GM18507 (cell line): ENCODE measurements at places on chromosomes 2 and 18.

- no peak for DNase-seq
These were observed 87.4 kb downstream of the NCKAP5 start for GRCh38 chr2:133480707-133481429.

GRCh38 chr2:191686729-191687128 lies 8.8 kb downstream of the NABP1 start:
- DNase-seq = no peak

- DNase-seq = no peak
These were observed 96.7 kb downstream of the PMAIP1 start for GRCh38 chr18:59996370-59996966.

- no peak for DNase-seq
These were observed 89.2 kb upstream of the COL5A2 start for GRCh38 chr2:189268763-189269162.

GRCh38 chr18:46042571-46043123 lies 29.4 kb downstream of the PSTPIP2 start:
- DNase-seq = no peak

GRCh38 chr18:37272226-37272625 lies 293.4 kb downstream of the CELF4 start:
- no peak for DNase-seq

- no peak for DNase-seq
These were observed 141.7 kb downstream of the RBM43 start for GRCh38 chr2:151120011-151120410.

DNA sequence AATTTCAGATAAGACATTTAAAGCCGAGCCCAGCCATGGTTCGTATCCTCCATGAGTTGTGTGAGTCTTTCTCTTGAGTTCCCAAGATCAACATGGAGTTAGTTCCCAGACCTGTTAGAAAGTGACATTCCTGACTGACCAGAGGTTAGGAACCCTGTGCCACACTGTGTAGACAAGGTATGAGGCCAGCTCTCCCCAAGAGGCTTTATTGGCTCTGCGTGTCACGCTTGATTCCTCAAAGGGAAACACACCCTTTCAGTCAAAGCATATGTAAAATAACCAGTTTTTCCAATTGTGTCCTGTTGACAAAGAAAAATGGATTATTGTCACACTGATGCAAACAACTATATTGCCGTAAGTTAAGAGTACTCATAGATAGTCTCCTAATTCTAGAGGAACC lies 1.2 kb downstream of the SULT1C3 start:
- DNase-seq = no peak

GRCh38 chr2:32641180-32641579 lies 13.3 kb downstream of the TTC27 start:
- DNase-seq = no peak
